A549 (cell line): ENCODE measurements at places on chromosomes 2 and 18. TPM values are rescaled to one million over a fixed set of nuclear protein-coding genes. Genes with fewer than 3 reads are reported as not detected.

TNFRSF11A gene
- 1.9 to 2.1 TPM (median 2.0 TPM) in 3 replicates for polyA plus RNA-seq

GRCh38 chr18:67381608-67382150 is 134.8 kb downstream of the DSEL start:
- DNase-seq: no peak

ADCY3 gene
- polyA plus RNA-seq: 58.5 to 65.4 TPM (median 58.8 TPM) in 3 replicates

- no peak for DNase-seq
Observed at GRCh38 chr2:168964251-168964807, 63.2 kb downstream of the G6PC2 start.

DNA sequence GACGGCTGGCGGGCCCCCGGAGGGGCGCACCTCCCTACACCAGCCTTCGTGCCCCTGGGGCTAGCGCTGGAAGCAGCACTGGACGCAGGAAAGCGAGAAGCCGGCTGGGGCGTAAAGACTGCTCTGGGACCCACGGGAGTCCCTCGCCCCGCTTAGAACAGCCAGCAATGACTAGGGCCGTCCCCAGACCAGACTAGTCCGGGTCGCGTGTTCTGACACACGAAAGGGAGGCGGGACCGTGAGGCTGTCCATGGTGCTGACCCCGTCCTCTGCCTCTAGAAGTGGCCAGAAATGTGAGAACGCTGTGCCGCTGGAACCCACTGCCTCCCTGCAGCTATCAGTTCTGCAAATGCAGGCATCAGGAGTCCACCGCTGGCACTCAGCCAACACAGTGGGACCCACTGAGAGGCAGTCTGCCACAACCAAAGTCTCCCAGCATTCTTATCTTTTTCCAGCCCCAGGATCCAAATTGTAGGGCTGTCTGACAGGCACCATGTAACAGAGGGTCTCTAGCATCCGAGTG is at the start of gene UCN:
Gene UCN (minus strand): TSS at position 87 of the 523 bp plus-strand sequence. CDS start 550 bp downstream, outside the sequence.
- no peak for DNase-seq

TNFAIP6 gene
- 2.9 to 4.5 TPM (median 4.1 TPM) in 3 replicates for polyA plus RNA-seq

- peak; percentile 53 for DNase-seq
Observed at GRCh38 chr2:47195148-47195547, 40.0 kb upstream of the STPG4 start.

GRCh38 chr2:3604207-3604877 is 9.4 kb downstream of the COLEC11 start:
- no peak for DNase-seq

GRCh38 chr2:223176970-223177369 is 125.0 kb downstream of the KCNE4 start:
- no peak for DNase-seq

DNA sequence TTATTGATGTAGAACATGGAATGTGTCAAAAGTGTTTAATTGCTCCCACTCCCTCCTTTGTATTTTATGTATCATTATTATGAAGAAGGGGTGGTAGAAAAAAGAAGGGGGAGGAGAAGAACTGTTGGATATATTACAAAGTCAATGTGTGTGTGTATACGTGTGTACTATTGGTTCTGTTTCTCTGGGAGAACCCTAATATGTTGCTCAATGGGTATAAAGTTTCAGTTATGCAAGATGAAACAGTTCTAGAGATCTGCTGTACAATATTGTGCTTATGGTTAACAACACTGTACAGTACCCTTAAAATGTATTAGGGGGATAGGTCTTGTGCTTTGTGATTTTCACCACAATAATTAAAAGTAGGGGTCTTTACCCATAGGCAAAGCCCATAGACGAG is 58.1 kb upstream of the ZC3H15 start:
- DNase-seq: no peak

DNA sequence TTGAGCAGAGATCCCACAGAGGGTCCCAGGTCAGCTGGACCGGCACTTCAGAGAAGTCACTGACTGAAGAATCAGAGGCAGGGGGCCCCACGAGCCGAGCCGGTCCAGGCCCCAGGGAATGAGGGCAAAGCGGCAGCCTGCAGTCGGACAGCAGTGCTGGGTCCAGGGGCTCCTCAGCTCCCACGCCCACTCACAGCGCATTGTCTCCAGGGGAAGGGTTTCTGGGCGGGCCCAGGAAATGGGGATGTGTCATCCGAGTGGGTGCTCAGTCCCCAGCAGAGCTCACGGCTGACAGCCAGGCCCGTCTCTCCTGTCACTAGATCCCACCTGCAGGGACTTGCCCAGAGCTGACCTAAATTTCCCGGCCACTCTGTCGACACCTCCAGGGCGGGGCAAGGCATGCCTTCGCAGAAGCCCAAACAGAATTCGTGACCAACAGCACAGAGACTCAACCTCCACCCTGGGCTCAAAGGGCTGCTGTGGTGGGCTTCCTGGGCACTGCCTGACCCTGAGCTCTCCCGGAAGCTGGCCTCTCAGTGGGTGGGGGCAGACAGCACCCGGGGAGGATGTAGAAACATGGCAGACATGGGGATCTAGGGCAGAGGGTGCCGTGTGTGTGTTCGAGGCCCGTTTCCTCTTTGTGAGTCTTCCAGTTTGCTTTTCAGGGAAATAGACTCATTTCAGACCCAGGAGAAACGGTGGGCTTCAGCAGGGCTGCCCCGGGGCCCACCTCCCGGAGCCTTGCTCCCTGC is 42.1 kb upstream of the TAF1B start:
- DNase-seq: no peak

DNA sequence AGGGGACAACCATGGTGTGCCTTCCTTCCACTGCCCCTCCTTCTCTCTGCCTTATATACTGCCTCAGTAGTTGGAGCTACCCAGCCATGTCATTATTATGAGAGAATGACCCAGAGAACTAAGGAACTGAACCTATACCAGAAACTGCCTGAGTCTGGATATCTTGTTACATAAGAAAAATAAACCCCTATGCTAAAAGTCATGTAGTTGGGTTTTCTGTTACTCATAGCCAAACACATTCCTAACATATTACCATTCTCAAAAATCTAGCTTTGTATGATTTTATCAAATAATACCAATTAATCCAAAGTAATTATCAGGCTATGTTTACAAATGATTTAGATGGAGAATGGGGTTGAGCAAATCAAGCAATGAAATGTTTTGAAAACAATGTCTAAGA is 15.0 kb upstream of the KLF7 start:
- DNase-seq: no peak

- no peak for DNase-seq
Observed at GRCh38 chr2:71074893-71075395, 6.5 kb downstream of the NAGK start.

CIDEA gene
- not detected in 3 replicates for polyA plus RNA-seq
